ENCODE measurements at places on chromosomes 5 and 9.

DNA sequence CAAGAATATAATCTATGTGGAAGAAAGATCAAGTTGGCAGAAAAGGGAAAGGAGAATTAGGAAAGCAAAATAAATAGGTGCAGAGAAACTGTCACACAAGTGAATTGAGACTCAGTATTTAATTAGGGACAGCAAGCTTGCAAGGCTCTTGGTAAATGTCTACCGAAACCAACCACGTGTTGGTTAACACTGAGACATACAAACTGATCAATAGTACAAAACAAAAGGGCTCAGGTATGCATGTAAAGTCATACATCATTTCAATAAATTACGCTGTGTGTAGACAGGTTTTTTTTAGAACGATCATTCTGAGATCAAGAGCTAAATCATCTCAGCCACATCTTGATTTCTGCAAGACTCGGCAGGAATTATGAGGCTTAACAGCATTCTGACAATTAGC is 225.4 kb downstream of the EBF1 start:
- no peak for DNase-seq

DNA sequence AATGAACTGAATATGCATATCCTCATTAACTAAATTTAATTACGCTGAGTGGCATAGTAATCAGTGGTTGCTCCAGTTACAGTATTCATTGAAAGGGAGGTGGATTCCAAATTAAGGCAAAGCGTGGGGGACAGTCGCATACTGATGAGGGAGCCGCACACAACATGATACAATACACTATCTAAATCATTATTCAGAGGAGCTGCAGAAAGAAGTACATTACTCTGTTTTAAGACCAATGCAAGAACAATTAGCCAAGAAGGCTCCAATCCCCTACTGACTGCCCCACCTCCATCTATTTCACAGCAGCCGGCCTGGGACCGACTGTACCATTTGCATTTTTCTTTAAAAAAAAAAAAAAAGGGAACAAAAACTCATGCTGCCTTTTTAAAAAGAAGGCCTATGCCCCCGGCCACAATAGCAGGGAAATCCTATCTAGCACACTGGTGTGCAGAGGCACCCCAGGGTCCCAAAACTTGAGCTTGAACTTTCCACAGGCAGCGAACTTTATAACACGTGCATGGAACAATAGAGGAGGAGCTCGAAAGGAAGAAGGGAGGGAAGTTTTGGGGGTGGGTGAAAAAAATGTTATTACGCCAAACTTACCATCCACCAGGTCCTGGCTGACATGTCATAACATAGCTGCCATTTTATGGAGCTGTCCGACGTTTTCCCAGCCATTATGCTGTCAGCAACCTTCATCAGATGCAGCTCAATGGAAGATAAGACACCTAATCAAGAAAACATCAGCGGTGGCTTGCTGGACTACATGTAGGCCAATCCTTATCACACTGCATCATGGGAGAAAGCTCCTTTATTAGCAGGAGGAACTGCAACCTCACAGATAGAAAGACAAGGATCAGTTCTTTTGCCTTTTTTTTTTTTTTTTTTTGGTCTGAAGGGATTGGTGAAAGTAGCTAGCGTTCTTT is 161.6 kb downstream of the ZDHHC21 start:
- no peak for DNase-seq

DNA sequence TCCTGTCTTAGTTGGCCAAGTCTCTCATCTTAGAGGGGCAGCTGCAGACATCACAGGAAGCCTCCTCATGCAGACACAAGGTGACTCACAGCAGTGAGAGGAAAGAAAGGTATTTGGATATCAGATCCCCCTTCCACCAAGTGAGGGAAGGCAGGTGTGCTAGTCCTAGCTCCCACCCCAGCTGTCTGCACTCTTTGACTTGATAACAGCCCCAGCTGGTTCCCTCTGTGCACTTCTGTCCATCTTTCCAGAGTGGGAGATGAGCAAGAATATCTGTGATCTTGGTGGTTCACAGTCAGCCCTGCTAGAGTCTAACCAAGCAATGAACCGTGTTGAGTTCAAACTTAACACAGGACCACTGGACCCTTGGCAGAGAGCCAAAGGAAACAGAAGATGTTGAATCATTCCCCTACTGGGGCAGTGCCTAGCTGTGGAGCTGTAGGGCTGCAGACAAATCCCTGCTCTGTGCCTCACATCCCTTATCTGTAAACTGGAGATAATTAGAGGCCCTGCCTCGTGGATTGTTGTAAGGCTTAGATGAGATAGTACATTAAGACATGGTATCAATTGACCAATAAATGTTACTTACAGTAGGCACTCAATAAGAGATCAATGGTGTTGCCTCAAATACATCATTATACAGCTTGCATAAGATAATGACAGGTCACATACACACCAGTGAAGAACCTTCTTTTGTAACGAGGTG is 39.1 kb downstream of the SH3RF2 start:
- no peak for DNase-seq

- no peak for DNase-seq
Measured at GRCh38 chr5:167587772-167588437, 703.5 kb upstream of the WWC1 start.

GRCh38 chr9:79014929-79015699 is 556.7 kb upstream of the TLE4 start:
- no peak for DNase-seq

DNA sequence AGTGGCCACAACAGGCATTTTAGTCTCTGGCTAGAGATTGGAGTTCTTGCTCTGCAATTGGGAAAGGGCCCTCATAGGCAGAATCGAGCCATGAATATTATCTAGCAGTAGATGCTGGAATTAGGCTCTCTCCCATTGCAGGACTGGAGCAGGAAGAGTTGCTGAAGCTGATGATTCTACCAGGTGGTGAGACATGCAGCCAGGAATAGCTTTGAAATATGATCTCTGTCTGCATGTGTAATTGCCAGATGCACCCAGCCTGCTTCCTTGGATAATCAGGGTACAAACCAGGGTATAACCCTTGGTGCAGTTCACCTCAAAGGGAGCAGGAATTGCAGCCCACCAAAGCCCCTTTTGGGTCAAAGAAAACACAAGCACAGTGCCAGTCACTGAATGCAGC is 211.4 kb upstream of the FTMT start:
- no peak for DNase-seq

DNA sequence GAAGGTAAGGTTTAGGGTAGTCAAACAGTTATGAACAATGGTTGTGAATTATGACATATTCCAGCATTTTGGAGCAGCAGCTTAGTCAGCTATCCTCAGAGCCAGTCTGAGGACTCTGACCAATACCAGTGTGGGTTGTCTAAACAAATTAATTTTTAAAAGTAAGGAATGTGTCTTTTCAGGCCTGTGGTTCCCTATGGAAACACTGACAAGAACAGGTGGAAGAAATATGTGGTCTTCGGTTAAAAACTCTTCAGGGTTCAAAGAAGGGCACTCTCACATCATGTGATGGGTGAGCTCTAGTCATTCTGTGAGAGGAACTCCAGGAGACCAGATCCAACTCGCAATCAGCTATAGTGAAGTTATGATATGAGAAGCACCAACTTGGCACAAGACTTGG is 33.5 kb upstream of the ALDOB start:
- no peak for DNase-seq

DNA sequence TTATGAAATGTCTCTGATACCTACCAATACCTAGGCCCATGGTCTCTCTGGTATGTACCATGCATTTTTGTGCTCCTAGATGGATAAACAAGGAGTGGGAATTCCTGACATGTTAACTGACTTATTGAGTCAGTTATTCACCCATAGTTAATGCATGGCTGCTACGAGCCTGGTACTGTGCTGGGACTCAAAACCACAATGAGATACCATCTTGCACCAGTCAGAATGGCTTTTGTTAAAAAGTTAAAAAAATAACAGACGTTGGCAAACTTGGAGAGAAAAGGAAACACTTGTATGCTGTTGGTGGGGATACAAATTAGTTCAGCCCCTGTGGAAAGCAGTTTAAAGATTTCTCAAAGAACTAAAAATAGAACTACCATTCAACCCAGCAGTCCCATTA is 293.8 kb downstream of the OSTF1 start:
- DNase-seq = no peak

GRCh38 chr9:70672161-70672649 is 257.7 kb upstream of the KLF9 start:
- no peak for DNase-seq

DNA sequence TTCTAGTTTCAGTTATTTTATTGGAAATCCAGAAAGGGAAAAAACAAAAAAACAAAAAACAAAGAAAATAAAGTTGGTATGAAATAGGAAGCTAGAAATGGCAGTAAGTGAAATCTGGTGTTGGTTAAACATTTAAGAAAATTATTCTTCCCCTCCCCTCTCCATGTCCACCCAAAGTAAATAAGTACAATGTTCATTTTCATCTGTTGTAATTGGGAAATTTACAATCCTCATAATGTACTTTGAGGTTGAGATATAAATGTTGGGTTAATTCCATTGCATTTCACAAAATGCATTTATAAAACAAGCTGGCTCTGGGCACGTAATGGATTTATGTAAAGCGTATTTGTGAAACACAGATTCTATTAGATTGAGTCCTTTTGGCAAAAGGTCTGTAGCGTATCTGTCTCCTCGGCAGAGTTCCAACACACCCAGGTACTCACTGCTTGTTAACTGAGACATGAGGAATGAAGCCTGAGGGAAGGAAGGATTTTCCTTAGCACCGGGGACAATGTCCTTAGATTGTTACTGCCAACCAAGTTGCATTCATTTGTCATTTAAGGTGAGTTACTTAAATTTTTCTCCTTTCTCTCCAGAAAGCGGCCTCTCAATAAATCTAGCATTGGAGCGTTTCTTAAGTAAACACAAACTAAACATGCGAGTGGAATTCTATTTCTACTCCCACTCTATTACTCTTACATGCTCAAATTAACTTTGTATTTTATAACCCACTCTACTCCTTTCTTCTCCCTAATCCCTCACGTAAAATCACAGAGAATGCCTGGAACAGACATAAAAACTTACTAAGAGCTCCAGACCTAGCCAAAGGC is 912.3 kb upstream of the WWC1 start:
- DNase-seq = no peak

DNA sequence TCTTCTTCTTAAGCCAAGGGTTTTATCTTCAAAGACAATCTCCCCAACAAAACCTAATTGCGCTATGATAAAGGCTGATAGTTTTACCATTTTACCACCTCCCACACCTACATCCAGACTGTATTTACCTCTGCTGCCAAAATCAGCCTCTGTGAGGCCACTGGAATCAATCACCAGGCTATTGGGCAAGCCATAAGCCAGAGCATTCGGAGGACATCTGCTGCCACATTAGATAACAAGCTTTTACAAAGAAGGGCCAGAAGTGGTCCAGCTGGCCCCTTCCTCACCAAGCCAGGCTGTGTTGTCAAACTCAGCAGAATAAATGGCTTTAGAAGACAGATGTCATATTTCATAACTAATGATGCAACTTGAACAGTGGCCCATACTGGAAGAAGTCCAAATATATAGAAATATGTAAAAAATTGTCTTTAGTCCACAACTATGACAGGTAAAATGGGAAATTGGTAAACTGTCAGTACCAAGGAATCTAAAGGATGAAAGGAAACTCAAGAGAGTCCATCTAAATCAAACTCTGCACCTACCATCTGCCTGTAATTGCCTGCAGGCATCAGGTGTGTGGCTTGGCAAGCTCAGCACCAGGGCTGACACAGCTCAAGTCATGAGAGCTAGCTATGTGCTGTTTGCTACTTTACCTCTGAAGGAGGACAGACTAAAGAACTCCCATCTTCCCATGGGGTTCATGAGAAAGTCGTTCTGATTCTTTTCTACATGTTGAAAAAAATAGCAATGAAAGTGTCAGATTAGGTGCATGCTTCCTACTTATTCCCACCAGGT is 16.1 kb downstream of the SLC45A2 start:
- DNase-seq = no peak

DNA sequence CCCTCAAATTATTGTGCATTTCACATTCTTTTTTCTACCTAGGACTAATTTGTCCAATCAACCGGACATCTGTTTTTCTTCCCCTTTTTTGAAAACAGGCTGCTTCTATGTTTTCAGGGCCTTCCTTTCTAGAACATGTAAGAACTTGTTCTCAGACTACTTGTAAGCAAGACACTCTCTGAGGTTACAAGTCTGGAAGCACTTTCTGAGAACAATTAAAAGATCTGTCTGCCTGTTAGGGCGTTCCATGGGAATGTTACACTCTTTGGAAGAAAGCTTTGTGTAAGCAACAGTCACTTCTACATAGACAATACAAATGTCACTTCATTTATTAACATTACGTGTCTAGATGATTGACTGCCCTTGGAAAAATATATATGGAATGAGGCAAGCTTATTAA is 50.9 kb upstream of the HSPB3 start:
- DNase-seq = no peak

GRCh38 chr9:137372693-137373610 is 50.0 kb downstream of the EXD3 start:
- DNase-seq = peak; percentile 37

DNA sequence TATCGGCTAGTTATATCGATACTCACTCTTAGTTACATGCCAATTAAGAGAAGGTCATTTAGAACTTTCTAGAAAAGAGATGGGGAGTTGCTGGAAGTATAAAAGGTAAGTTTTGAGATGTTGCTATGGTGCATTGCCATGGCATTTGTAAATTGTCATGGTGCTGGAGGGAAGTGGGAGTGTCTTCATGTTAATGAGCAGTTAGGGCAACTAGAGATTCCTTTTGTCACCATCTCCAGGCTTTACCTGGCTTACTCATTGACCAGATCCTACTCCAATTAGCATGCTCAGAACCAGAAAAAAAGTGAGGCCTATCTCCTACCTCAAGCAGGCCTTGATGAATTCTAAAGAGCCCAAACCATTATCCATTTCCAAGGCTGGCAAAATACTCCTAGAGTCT is 82.8 kb downstream of the PRR16 start:
- DNase-seq = no peak

GRCh38 chr5:71701407-71701806 is 17.7 kb upstream of the CARTPT start:
- no peak for DNase-seq

- no peak for DNase-seq
Measured at GRCh38 chr5:174852143-174852542, 127.8 kb downstream of the MSX2 start.

- DNase-seq = no peak
Measured at GRCh38 chr5:34722183-34722582, 66.1 kb downstream of the RAI14 start.

DNA sequence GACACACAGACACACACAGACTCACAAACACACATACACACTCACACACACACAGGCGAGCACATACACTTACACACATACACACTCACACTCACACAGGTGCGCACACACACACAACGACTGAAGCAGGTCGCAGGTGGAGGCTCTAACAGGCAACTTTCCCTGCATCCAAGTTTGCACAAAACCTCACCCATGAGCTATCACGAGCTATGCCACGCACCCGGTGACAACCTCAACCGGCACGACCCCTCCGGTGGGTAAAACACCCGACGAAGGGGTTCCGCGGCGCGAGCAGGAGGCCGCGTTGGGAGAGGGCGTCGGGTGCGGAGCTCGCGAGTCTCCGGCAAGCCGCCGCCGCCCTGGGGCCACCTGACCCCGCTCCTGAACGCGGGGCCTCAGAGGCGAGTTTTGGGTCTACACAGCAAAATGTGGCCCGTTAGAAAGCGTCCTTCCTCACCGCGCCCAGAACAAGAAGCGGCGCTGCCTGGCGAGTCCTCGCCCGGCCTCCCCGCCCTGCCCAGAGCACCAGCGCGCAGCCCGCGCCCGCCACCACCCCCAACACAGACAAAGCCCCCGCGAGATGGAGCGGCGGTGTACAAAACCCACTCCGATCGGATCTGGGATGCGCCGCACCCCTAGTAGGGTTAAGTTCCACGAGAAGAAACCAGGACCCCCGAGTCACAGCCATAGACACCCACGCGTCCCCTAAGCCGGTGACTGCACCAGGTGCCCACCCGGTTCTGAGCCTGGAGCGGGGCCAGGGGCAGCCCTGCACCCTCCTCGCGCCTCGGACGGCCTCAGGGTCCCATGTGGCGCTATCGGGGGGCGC is 665 bp downstream of the SLC6A3 start:
- DNase-seq = peak; percentile 38
